ENCODE measurements at places on chromosomes 1 and 21.

DNA sequence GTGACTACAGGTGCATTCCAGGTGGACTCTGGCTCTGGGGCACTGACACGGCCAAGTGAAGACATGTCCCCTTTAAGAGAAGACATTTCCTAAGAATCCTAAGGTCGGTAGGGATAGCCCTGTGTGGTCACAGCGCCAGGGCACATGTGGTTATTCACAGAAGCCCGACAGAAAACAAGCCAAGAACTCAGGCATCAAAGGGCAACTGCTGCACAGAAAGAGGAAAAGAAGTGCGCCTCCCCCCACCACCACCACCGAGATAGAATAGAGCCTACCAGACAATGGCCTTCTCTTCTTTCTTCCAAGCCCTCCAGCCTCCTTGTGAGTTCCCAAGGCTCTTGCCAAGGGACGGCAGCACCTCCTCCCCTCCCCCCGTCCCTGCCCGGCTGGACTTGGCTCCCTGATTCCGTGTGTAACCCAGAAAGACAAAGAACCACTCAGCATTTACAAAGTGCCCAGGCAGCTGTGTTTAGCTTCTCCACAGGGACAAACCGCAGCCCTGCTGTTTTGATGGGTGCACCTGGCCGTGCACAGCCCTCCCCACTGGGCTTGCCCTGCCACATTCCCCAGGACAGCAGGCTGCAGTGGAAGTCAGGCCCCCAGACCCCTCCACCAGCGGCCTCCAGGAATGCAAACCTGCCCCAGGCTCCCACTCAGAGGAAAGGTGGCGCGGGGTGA is 30.2 kb downstream of the TMPRSS2 start:
- no peak for DNase-seq

- no peak for DNase-seq
Observed at GRCh38 chr1:31567956-31568570, 8.3 kb upstream of the TINAGL1 start.

GRCh38 chr1:180278596-180279395 is 48.7 kb downstream of the LHX4 start:
- no peak for DNase-seq

DNA sequence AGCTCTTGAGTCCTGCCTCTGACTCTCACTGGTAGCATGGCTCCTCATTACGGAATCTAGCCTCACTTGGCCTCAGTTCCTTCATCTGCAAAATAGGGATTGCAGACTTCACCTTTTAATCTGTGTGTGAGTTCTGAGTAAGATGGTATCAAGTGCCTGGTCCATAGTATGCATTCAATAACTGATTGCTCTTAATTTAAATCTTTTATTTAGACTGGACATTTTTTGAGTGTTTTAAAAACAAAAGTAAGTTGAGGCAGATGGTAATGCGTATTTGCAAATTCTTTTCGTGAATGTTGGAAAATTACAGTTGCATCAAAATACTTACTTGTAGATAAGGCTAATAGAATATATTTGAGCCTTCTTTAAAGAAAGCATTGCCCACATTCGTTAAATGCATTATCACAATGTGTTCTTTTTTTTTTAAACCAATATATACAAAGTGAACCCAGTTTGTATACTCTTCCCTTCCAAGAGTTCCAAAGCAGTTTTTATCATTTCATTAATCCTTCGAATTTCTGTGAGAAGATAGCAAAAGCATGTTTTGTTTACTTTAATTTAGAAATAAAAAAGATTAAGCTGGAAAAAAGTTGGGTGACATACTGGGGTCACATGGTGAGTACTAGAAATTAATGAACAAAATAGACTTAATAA is 8.1 kb downstream of the DNM3 start:
- DNase-seq = no peak

- no peak for DNase-seq
Observed at GRCh38 chr1:56329970-56330369, 249.4 kb downstream of the PLPP3 start.

DNA sequence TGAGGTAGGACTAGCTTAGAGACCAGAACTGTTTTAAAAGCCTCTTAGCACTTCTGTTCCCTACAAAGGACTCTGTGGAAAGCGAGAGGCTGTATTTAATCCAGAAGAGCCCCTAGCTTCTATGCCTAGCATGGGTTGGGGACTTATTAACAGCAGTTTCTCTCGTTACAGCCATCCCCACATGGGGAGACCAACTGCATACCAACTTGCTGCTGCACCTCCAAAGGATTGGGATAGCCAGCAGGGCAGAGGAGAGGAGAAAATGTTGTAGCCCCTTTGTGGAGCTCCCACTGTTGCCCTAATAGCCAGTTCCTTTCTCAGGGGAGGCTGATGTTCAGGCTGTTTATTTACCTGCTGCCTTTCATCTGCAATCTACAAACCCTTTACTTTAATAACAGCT is 11.0 kb upstream of the CELSR2 start:
- DNase-seq = no peak

DNA sequence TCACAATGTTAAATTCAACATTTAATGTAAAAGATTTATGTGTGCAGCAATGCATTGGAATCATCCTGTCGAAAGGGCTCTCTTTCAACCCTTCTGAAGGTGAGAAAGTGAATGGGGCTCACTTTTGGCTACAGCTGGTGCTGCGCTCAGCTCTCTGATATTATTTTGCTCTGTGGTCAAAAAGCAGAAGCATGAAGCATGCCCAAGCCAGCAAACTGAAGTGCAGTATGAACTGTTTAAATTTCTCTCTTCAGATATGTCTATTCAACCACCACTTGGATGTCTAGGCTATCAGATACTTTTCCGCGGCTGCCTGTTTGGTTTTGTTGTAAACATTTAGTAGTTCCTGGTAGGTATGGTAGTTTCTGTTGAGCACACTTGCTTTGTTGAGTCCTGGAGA is 216.9 kb upstream of the TMPRSS15 start:
- DNase-seq = no peak

GRCh38 chr1:119898981-119899720 is 2.8 kb upstream of the ADAM30 start:
- DNase-seq = no peak

GRCh38 chr1:237269938-237270337 is 228.0 kb downstream of the RYR2 start:
- DNase-seq = no peak

- no peak for DNase-seq
Observed at GRCh38 chr1:37914719-37915475, 32.0 kb downstream of the INPP5B start.

DNA sequence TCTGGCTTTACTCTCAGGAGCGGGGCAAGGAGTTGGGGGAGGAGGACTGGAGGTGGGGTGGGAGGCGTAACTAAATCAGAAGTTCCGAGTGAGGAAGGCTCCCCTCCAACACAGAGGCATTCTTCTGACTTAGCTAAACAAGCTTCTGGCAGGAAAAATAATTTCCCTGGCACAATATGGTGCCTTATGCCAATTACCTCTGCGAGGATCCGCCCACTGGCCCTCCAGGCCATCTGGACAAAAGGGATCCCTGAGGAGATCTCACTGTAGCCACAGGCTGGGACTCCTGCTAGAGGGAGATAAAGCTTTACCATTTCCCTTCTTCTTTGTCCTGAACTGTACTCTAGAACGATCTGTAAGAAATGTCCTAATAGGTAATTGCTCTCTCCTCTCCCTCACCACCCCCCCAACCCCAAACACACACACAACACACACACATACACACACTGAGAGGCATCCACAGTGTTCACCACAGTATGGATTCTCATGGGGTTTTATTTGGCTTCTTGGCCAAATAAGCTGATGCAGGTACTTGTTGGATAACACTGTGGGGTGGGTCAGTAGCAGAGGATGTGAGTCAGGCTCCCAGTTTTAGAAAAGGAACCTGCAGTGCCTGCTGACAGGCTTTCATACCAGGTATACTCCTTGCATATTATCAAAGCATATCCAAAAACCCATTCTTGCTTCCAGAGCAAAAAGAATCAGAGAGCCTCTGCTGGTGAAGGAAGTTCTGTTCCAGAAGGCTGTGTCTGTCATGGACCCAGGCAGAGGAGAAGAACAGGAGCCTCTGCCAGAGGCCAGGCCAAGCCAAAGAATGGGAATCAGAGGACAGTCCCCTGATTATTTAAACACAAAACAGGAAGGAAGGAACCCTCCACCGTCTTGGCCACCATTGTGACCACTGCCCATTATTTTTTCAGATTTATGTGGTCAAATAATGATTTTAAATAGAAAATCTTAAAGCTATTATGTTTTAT is 169.1 kb downstream of the C1orf21 start:
- DNase-seq = peak; percentile 86

Measured in NCI-H446 treated with DMSO at 0.1 percent for 48 hours (cell line).